H4 (cell line): ENCODE measurements at places on chromosomes 1 and 21. TPM values are rescaled to one million over a fixed set of nuclear protein-coding genes. Genes with fewer than 3 reads are reported as not detected.

GJB5 gene
- total RNA-seq: not detected in 2 replicates

ETV3L gene
- not detected in 2 replicates for total RNA-seq

SIK1 gene
- total RNA-seq: 1.9 TPM in 1 of 2 replicates, not detected in the other

OLFML2B gene
- total RNA-seq: 0.55 and 2.1 TPM in 2 replicates

ZBTB7B gene
- 8.3 and 10.6 TPM in 2 replicates for total RNA-seq

SMPDL3B gene
- 0.23 and 1.6 TPM in 2 replicates for total RNA-seq

MARK1 gene
- total RNA-seq: 3.8 and 4.0 TPM in 2 replicates

DNA sequence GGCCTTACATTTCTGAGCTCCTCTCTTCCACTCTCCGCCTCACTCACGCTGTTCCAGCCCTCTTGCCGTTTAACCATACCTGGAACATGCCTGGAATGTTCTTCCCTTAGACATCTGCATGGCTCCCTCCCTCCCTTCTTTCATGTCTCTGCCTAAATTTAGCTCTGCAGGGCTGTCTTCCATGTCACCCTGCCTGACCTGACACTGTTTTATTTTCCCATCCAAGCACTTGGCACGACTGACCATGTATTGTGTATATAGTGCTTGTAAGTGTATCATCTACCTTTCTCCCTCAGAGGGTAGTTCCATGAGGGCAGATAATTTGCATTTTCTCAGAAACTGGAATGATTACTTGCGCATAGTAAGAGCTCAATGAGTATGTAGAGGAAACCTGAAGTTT, 47.3 kb downstream of the ST6GALNAC3 start:
- DNase-seq: no peak

DNA sequence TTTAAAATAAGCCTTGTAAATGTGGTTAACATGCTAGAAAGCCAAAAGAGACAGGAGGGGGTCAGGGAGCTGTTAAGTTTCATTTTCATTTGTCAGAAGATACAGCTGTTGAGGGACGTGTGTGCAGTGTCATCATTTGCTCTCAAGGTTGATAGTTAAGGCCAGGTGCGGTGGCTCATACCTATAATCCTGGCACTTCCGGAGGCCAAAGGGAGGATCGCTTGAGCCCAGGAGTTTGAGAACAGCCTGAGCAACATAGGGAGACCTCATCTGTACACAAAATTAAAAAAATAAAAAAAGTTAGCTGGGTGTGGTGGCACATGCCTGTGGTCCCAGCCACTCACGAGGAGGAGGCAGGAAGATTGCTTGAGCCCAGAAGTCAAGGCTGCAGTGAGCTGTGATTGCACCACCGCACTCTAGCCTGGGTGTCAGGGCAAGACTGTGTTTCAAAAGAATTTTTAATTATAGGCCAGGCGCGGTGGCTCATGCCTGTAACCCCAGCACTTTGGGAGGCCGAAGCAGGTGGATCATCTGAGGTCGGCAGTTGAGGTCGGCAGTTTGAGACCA, 22.7 kb downstream of the ZBTB8OS start:
- DNase-seq: no peak

- DNase-seq: peak; percentile 100
These were observed at the start of gene NRDC for GRCh38 chr1:51878616-51879336. Gene NRDC, minus strand, starts transcription at chr1:51878727. Its CDS starts 112 bp downstream, at chr1:51878615.

DNA sequence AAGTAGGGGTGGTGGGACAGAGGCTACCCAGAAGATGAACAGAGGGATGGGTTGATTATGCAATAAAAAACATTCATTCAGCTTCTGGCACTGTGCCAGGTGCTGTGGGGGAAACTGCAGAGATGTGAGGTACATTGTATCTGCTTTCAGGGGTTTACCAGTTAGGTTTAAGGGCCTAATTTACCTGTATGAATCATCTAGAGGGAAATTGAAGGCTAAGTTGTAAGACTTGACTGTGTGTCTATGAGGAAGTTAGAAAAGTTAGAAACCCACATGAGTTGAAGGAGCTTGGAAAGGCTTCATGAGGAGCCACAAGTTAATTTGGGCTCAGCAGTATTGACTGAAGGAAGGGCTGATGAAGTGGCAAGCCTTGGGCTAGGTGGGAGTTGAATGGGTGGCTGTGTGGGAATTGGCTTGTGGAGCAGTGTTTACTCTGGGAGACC, 36.7 kb upstream of the APOBEC4 start:
- no peak for DNase-seq

DNA sequence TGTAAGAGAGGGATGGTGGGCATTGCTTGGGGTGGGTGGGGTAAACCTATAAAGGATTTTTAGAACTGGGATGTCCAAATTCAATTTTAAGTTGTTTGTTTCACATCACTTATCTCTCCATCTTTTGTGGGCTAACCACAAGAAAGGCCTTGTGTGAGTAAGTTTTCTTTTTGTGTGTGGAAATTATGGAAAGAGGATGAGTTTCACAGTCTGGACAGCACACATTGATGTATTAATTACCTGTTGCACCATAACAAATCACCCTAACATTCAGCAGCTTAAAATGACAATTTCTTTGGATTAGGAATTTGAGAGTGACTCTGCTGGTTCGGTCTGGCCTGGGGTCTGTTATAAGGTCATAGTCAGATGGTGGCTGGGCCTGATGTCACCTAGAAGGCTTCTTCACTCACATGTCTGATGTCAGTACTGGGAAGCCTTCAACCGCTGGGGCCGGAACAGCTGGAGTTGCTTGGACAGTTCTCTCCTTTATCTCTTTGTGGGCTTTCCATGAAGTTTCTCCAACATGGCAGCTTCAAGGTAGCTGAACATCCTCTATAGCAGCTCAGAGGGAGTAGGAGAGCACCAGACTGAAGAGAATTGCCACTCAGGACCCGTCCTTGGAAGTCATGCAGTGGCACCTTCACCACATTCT, 2.0 kb upstream of the COL9A2 start:
- DNase-seq: no peak

DNA sequence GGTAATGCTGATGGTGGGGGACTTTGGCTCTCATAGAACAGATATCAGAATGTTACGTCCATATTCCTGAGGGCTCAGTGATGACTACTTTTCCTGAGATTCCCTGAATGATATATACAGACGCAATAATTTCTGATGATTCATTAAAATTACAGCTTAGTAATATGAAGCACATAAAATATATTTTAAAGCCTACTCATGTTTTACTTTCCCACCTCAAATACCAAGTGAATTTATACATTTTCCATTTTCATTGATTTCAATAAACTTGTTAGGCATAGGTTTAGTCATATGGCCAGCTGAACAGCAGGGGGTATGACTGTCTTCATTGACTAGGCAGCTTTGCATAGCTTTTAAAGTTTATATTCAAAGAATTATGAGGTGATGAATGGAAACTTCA, 26.2 kb upstream of the PDC start:
- DNase-seq: no peak

GRCh38 chr1:9108056-9108665, 20.7 kb downstream of the GPR157 start:
- no peak for DNase-seq

GRCh38 chr1:233340966-233341516, 13.5 kb downstream of the MAP3K21 start:
- DNase-seq: no peak

DNA sequence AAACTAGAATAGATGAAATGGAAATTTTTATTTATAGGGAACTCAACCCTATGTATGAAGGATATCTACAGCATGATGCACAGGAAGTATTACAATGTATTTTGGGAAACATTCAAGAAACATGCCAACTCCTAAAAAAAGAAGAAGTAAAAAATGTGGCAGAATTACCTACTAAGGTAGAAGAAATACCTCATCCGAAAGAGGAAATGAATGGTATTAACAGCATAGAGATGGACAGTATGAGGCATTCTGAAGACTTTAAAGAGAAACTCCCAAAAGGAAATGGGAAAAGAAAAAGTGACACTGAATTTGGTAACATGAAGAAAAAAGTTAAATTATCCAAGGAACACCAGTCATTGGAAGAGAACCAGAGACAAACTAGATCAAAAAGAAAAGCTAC, 7.9 kb downstream of the USP1 start:
- DNase-seq: no peak

GRCh38 chr21:14863745-14864210, 201.0 kb downstream of the NRIP1 start:
- no peak for DNase-seq

GRCh38 chr1:39877980-39878956, 5.0 kb downstream of the TRIT1 start:
- DNase-seq: no peak

DNA sequence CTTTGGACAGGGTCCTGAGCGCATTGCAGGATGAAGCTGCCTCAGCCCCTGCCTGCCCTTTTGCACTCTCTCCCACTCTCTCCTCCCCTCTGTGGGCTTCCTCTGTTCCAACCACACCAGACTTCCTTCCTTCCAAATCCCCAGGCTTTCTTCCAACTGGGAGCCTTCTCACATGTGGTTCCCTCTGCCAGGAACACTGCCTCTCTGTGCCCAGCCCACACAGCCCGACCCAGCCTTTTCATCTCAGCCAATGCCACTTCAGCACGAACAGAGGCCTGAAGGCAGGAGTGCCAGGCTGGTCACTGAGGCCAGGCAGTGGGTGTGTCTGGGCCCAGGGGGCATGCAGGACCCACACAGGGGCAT, 5.9 kb downstream of the SELENON start:
- DNase-seq: no peak
